Karpas-422 (cell line): ENCODE measurements at places on chromosomes 2 and 18. TPM values are rescaled to one million over a fixed set of nuclear protein-coding genes. Genes with fewer than 3 reads are reported as not detected.

Gene MYOM1
- 0.04 TPM in 1 of 2 replicates, not detected in the other for total RNA-seq

Gene RGPD3
- total RNA-seq, result not detected in 2 replicates

Gene NYAP2
- total RNA-seq, result not detected in 2 replicates

Gene C1QL2
- total RNA-seq, result not detected in 2 replicates
